ENCODE measurements at places on chromosomes 6 and 20.

DNA sequence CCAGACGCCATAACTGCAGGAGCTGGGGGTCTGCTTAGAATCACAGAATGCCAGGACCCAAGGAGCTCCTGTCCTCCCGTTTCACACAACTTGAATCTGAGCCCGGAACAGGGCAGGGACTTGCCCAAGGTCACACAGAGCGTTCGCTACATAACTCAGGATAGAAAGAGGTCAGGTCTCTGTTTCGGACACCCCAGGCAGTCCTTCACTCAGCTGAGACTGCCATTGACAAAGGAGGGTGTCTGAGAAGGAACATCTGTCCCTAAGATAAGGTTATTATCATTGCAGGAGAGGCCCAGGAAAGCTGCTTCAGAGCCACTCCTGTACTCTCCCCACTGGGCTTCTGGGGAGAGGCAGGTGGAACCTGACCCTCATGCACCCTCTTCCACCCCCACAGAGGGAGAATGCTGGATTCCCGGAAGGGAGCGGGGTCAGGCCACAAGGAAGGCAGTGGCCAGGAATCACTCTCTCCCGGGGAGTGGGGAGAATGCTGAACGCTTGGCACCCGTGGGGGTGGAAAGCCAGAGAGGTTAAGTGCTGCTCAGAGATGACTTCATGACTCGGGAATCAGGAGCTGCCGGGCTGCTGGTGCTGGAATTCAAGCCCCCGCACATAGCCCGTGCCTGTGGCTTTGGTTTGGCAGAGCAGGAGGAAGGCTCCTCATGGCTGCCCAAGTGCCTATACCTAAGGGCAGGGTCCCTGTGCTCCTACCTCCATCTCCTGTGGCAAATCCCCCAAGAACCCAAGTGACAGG is 10.7 kb downstream of the SDC4 start:
- DNase-seq: peak; percentile 88

DNA sequence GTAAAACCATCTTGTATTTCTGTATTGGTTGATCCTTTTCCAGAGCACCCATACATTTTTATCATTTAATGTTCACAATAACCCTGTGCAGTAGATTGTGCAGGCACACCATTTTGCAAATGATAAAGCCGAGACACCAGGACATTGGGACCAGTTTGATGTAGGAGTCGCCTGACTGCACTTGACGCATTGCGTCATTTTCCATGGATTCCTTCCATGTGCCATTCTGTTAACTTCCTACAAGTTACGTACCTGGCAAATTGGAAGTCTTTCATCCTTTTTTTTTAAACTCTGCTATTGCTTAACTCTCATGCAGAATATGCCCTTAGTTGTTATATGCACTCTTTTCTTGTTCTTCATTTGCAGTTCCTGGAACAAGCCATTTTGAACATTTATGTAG is 43.0 kb downstream of the PRPH2 start:
- DNase-seq: no peak

DNA sequence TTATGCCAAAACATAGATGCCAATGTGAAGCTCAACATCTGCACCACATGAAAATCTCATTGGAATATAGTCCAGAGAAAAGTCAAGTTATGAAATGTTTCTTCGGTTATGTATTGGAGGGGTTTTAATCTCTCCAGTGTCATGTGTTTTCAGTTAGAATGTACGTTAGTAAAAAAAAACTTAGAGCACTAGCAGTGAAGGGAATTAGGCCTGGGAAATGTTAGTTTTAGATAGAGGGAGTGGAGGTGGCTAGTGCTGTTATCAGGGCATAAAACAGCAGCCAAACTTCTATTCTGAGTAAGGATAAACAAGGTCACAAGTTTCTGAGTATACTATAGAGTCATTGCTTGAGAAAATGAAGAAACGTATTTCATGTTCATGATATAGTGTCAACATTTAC is 42.9 kb downstream of the HDGFL1 start:
- no peak for DNase-seq

DNA sequence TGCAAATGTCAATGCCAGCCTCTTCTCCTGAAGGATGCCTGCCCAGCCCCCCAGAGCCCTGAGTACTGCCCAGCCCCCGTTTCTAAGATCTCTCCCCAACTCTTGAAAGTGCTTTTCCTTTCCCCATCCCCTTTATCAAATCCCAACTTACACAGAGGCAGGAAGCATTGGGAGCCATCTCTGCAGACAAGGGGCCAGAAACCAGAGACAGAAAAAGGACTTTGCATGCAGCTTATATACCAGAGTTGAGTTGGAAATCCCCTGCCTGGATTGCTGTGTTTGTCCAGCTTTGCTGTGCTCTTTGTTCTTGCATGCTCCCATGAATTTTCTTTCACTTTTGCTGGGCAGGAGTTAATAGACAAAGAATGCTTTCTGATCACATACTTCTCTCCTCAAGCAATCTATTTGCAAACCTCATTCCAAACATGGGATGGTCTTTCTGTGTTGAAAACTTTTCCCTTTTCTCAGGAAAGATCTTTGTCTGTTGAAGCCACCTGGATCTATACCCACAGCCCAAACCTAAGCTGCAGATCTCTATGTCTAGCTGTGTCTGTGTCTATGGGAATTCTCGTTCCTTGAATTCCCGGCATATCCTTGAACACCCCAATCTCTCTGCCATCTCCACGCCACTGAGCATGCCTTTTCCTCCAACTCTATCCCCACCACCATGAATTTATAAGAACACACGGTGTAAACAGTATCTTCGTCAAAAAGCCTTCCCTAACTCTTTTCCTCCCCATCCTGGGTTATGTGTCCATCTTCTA is at the start of gene UBD:
UBD (minus strand) TSS at position 209 of the 764 bp plus-strand sequence; CDS start at position 178, 31 bp downstream.
- no peak for DNase-seq

- no peak for DNase-seq
Observed at GRCh38 chr20:60921022-60921622, 330.9 kb upstream of the CDH4 start.

GRCh38 chr20:63501818-63502670 is 3.2 kb upstream of the EEF1A2 start:
- DNase-seq: peak; percentile 26

- peak; percentile 30 for DNase-seq
Observed at GRCh38 chr20:56422076-56422823, 10.2 kb downstream of the CASS4 start.

- DNase-seq: no peak
Observed at GRCh38 chr20:11719153-11719552, 198.5 kb upstream of the BTBD3 start.

- DNase-seq: no peak
Observed at GRCh38 chr6:37052027-37052628, 46.7 kb downstream of the FGD2 start.

DNA sequence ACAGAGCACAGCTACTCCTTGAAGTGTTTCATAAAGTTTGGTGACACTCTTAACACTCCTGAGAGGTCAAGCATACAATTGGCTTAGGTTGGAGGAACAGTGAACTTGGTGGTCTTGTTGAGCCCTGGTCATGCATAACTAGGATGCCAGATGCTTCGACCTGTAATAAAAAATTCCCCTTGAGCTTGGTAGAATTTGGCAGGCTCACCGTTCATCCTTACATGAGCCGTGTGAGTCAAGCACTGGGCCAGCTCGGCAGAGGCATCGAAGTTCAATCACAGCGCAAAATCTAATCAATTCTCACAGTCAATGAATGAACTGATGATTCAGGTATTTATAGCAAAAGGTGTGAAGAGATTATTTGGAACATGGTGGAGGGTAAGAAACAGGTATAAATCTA is 33.7 kb downstream of the CYP24A1 start:
- no peak for DNase-seq

- no peak for DNase-seq
Observed at GRCh38 chr6:37572334-37572733, 72.6 kb upstream of the CCDC167 start.

DNA sequence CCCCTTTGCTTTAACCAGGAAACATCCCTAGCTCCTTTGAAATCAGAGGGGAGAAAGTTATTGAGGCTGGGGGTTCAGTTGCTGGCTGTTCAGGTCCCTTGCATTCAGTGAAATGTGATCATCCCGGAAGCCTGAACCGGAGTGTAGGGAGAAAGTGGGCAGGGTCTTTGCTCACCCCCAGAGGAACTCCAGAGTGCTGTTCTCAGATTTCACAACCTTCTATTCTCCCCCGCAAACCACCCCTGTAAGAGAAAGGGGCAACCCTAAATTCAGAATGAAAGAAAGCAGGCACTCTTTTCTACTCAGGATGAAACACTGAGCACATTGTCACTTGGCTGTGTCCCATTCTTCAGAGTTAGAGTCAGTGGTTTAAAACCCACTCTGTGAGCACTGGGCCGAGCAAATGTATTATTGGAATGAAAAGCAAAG is 139.8 kb downstream of the KHDC1L start:
- no peak for DNase-seq

DNA sequence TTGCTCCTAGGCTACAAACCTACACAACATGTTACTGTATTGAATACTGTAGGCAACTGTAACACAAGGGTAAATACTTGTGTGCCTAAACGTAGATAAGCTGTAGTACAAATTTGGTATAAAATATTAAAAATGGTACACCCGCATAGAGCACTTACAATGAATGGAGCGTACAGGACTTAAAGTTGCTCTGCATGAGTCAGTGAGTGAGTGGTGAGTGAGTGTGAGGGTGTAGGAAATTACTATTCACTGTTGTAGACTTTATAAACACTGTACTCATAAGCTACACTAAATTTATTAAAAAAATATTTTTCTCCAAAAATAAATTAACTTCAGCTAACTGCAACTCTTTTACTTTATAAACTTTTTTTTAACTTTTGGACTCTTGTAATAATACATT is 391.6 kb downstream of the ADGRB3 start:
- no peak for DNase-seq

DNA sequence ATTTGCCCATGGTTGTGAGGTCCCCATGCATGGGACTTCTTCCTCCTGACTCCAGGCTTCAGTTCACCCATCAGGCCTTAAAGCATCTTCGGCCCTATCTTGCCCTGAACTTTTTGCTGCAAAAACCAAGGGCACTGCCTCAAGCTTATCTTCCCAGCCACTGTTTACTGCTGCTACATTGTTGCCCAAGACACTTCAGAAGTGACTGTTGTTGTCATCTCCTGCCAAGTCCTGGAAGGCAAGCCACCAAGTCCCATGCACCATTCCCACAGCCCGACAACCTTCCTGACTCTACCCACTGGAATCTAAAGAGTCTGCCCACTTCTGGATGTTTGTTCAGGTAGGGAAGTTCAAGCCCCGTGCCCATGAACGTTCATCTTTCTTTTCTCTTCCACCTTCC is 12.4 kb downstream of the BANF2 start:
- DNase-seq: no peak

DNA sequence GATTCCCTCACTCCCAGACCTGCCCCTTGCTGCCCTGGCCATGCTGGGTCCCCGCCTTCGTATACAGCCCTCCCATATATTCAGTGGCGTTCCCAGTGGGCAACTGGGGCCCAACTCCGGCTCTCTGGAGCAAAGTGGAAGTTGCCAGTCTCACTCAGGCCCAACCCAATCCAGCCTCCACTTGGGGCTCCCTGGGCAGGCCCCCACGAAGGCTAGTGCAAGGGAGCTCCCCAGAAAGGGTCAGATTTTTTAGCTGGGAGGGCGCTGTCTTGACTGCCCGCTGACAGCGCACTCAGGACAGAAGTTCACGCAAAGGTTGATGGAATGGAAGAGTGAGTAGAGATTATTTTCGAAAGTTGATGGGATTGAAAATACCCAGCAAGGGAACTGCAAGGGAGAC is 5.9 kb downstream of the TP53TG5 start:
- DNase-seq: no peak

DNA sequence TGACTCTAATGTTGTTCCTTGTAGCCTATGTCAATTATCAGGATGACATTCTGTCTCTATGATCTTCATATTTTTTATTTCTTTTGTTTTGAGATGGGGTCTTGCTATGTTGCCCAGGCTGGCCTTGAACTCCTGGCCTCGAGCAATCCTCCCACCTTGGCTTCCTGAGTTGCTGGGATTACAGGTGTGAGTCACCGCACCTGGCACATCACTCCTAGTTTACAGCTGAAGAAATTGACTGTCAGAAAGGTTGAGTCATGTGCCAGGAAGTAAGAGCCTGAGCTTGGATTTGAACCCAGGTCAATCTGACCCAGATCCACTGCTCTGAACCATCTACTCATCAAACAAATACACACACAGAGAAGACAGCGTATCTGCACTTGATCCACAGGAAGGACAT is 14.4 kb downstream of the PPP1R3G start:
- peak; percentile 53 for DNase-seq

GRCh38 chr20:57117296-57117695 is 149.1 kb downstream of the BMP7 start:
- no peak for DNase-seq

GRCh38 chr6:53983301-53983700 is 127.9 kb upstream of the MLIP start:
- peak; percentile 45 for DNase-seq

GRCh38 chr20:38040276-38040675 is 6.7 kb downstream of the RPRD1B start:
- DNase-seq: no peak

- peak; percentile 44 for DNase-seq
Observed at GRCh38 chr6:133202610-133203343, 38.4 kb upstream of the EYA4 start.

GRCh38 chr6:157974341-157974894 is 7.2 kb upstream of the SYNJ2 start:
- peak; percentile 21 for DNase-seq

DNA sequence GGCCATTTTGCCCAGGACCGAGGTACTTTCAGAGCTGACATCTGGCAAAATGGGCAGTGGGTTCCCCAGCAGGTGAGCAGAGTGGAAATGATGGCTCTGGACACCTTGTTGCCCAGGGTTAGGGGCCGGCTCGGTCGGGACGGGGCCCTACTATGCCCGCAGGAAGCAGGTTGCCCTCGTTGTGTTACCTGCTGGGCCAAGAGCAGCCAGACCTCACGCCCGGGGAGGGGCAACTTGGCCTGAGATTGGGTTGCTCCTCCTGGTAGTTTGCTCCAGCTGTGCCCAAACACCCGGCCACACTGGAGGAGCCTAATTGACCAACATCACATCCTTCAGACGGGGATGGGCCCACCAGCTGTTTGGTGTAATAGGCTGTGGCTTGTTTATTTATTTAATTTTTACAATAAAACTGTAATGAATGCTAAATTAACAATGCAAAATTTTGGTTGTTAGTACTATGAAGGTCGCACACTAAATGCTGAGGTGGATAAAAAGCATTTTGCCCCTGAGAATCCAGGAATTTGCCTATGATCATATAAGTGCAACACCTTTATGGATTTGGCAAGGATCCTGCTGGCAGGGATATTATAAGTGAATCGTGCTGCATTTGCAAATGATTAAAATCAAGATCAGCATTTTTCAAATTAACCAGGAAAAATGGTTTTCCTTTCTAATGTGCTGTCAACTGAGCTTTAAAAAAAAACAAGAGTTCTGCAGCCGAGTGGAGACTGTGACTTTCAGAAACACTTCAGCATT is 26.6 kb upstream of the PCMTD2 start:
- DNase-seq: no peak

DNA sequence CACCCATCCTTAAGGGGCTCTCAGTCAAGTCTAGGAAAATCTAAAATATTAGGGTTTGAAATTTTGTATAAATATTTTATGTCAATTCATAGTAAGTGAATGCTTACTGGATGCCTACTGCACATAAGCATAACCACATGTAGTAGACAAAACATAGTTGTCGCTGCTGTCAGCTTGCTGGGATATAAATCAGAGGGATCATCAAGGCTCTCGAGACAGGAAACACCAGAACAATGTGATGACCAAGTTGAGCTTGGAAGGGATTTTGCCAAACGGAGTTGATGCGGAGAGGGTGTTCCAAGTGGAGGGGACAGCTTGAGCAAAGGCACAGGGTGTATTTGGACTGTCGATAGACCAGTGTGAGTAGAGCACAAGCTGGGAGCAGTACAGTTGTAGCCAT is 105.8 kb upstream of the SUPT3H start:
- DNase-seq: no peak
